ENCODE measurements at places on chromosomes 3 and 15.

DNA sequence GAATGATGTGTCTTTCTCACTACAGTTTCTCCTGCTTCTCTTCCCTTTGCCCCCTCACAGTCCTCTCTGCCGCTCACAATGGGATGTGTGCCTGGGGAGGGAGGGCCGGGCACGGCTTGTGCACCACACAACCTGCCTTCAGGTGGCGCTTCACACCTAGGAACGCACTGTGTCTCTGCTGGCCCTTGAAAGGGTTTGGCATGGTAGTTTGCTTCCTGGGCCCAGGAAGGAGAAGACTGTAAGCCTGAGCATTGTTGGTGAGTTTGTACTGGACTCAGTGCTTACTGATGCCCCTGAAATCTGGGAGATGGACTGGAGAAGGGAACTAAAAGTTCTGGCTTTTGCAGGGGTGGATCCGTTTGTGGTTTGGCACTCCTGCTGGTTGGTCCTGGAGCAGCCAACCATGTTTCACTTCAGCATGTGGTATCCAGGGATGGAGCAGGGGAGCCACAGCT is 9.2 kb downstream of the ALPK3 start:
- DNase-seq: peak; percentile 63

DNA sequence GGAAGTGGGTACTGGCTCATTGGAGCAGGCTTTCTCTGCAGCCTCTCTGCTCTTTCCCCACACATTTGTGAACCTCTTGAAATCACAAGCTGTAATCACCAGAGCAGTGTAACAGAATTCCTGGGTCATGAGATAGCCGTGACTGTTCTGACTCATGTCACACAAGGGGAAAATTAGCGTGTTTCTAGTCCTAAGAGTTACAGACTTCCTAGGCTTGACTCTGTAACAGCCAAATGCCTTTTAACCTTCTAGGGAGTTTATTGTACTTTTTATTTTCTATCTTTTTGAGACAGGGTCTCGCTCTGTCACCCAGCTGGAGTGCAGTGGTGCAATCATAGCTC is 54.7 kb upstream of the TRAK1 start:
- peak; percentile 88 for DNase-seq

DNA sequence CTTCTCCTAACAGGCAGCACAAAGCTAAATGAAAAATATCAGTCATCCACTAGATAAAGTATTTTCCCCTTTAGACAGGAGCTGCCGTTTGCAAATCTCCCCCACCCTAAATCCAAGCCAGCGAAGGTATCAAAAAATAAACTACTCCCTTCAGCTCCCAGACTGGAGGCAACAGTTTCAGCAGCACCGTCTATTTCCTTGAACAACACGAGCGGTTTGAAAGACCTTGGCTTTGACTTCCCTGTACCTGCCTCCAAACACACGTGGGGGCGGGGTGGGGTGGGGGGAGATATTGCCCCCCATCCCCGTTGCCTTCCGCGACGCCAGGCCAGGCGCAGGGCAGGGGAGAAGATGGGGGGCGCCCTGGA is 832 bp upstream of the CACNA1D start:
- DNase-seq: no peak

DNA sequence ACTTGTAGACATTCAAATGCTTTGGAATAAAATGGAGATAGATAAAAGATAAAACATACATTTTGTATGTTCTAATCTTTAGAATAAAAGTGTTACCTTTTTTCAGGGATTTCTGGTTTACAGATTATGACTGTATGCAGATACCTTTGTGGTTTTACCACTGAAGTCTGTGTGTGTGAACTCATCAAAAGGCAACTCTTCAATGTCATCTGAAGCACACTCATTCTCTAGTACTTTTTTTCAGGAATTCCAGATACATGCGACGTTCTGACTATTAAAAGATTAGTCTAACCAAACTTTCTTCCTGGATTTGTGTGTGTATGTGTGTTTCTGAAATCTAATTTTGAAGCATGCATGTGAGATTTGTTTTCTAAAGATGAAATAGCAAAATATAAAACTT is 188.6 kb downstream of the NLGN1 start:
- no peak for DNase-seq

DNA sequence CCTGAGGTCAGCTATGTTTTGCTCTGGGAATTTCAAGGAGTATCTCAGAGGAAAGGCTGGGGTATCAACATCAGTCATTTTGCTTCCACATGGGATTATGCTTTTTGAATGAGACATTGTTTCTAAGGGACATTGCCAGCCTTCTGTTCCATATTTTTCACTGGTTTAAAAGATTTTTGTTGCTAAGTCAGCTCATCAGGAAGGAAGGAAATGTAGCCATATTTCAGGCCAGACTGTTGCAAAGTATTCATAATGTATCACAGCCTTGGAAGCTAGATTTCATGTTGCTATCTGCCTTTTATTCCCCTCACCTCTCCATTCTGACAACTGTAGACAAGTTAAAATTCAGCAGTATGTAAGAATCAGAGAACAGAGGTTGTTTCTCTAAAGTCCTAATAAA is 61.0 kb upstream of the CHRM5 start:
- DNase-seq: no peak

- no peak for DNase-seq
These were observed 609 bp upstream of the TBC1D23 start for GRCh38 chr3:100260081-100260684.

- DNase-seq: no peak
These were observed 79.3 kb upstream of the SLC24A5 start for GRCh38 chr15:48041454-48041853.

DNA sequence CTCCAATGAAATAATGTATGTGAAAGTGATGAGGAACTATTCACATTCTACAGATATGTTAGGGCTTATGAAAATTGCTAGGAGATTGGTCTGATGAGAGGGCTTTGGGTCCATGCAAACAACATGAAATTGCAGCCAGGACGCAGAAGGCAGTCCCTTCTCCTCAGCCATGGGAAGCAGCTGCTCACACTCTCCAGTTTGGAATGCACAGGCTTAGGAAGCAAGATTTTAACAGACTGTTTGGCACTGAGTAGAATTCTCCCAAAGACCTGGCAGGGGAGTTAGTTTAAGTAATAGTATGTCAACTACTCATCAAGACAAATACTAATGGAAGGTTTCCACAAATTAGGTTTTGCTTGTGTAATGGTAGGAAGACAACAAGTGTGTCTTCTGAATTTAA is 500.7 kb upstream of the ARRDC4 start:
- no peak for DNase-seq

DNA sequence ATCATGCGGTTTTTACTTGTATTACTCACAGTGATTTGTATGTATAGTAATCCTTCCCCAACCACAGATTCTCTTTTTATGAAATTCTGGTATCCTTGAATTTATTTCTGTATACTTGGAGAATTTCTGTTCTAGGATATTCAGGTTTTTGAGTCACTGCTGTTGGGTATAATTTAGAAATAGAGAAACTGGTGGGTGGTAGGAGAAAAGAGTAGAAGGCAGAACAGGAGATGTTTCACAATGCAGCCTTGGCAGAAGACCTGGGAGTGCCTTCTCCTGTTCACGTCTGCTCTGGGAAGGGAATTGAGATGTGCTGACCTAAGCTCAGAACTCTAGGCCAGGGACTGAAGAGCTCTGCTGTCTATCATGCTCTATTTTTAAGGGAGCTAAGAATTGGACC is 193.6 kb downstream of the EPHB1 start:
- no peak for DNase-seq

GRCh38 chr3:150985711-150986110 is 13.2 kb upstream of the CLRN1 start:
- no peak for DNase-seq

DNA sequence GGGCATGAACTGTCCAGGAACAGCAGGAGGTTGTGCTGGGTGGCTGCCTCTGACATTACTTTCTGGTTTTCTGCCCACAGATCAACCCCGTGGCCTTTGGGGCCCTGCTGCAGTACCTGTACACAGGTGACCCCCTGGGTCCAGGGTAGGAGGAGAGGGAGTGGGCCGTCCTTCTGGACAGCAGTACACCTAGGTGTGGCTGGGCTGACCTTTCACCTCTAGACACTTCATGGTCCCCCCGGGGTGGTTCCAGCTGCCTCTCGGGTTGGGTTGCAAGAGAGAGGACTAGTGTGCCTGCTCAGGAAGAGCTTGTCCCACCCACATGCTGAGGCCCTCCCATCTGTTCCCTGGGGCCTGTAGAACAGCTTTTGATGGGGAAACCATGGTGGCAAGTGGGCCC is 3.7 kb downstream of the ABTB1 start:
- DNase-seq: no peak

GRCh38 chr3:17077606-17078005 is 192.9 kb downstream of the PLCL2 start:
- no peak for DNase-seq

- DNase-seq: peak; percentile 73
These were observed 22.9 kb downstream of the COLQ start for GRCh38 chr3:15498431-15499214.

GRCh38 chr15:71049706-71050422 is 65.4 kb upstream of the THSD4 start:
- no peak for DNase-seq

- no peak for DNase-seq
These were observed 65.0 kb downstream of the THBS1 start for GRCh38 chr15:39645976-39646257.

DNA sequence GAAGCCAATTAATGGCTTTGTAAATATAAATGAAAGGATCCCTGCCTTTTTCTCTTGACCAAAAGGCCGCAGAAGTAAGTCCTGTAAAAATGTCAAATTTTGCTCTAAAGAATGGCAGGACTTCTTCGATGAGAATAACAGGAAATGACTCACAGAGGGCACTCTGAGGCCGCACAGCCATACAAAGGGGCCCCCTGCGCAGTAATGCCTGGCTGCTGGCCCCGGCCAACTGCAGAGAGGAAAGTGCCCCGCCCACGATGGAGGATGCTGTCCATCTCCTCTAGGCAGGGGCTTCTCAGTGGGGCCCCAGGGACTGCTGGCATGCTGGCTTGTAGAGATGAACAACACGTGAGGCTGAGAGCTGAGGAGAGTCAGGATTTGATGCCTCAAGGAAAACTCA is 18.1 kb upstream of the SCN10A start:
- DNase-seq: peak; percentile 82

DNA sequence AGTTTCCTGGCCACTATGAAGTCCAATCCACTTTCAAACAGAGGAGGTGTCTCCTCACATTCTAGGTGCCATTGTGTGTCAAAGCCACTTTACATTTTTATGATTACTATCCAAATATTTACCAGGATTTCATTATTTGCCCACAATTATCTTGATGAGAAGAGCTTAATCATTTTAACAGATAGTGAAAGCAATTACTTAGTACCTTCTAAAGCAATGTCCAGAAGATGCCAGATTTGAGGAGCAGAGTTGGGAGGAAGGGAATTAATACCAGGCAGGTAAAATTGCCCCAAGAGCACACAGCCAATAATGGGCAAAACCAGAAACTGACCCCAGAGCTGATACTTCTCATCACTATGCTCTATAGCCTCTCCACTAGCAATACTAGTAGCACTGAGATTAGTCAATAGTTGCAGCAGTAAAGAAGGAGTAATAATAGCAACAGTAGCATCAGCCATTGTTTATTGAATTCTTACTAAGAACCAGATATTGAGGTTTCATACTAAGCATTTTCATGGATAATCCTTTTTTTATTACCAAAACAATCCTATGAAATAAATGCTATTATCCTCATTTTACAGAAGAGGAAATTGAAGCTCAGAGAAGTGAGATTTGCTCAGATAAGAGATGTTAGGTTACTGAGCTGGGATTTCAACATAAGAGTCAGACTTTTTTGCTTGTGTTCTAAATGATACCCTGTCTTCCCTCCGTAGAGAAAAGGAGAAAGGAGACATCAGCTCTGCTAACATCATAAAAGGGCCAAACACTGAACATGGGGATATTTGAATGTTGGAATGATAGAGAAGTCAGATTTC is 509.3 kb upstream of the CFAP20DC start:
- DNase-seq: no peak

- DNase-seq: no peak
These were observed 382.9 kb upstream of the MCTP2 start for GRCh38 chr15:93848490-93848889.

DNA sequence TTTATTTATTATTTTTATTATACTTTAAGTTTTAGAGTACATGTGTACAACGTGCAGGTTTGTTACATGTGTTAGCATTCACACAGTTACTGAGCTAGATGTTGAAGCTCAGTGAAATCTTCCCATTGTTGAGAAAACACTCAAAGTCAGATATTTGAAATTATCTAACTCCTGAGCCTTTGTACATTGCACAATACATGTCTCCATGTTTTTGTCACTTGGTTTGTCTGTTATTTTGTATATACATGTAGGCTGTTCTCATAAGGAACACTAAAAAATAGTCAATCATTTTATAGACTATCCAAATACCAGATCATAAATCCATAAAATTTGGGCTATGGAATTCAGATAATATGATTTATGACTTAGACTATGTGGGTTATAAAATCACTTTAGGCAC is 1126.5 kb downstream of the NSUN3 start:
- no peak for DNase-seq

DNA sequence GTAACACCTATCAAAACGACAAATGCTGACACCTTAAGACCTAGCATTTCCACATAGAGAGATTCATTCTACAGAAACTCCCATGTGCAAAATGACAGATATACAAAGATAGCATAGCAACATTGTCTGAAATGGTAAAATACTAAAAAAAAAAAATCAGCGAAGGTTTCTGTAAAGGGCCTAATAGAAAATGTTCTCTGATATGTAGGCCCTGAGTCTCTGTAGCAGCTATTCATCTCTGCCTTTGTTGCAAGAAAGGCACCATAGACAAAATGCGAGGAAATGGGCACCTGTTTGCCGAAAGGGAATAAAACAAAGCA is 631 bp upstream of the MFGE8 start:
- DNase-seq: no peak

- no peak for DNase-seq
These were observed 337.3 kb upstream of the ARHGEF26 start for GRCh38 chr3:153783741-153784480.

GRCh38 chr3:76147846-76148245 is 362.5 kb upstream of the ZNF717 start:
- no peak for DNase-seq

DNA sequence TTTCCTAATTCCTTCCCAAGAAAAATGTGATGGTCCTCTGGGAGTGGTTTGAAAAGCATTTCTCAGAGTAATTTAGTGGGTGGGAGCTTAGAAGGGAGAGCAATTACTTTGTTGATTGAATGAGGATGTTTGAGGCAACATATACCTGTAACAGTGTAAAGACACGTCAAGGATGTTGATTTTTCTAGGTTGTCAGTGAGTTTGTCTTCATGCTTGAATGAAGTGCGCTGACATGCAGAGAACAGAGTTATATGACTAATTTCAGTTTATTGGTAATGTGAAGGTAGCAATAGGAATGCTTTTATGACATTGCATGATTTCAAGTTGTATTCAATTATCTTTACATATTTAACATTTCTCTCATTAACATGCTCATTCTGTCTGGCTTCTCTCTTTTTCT is 286.9 kb downstream of the NFKBIZ start:
- DNase-seq: no peak

DNA sequence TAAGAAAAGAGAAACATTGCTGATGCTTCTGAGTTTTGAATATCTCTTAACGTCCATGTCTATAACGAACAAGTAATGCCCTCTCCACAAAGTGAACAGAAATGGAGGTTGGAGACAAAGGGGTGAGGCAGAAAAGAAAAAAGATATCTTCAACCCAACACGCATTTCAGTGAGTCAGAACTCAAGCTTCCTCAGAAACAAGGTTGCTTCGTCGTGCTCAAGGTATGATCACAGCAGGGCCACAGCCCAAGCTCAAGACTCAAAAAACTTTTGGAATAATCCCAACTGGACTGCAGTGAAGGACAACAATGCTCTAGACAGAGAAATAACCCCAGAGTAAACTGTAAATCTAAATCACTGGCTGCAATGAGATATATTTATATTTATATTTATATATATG is 18.9 kb downstream of the WNT5A start:
- peak; percentile 21 for DNase-seq

- no peak for DNase-seq
These were observed 137.9 kb downstream of the KCNAB1 start for GRCh38 chr3:156258301-156258700.

Data from AG08395 (cell line).